SK-N-SH treated with all-trans-retinoic acid at 6 μM for 48 hours (cell line): ENCODE measurements at places on chromosomes 4 and X.

GRCh38 chrX:145041486-145041885 is 205.8 kb upstream of the SPANXN1 start:
- no peak for ATAC-seq

- no peak; the same call in 2 of the 3 replicates for ATAC-seq
Measured at GRCh38 chr4:180134091-180134866, 2108.9 kb upstream of the TENM3 start.

- ATAC-seq, result no peak
Measured at GRCh38 chr4:129446074-129446473, 350.1 kb downstream of the C4orf33 start.

DNA sequence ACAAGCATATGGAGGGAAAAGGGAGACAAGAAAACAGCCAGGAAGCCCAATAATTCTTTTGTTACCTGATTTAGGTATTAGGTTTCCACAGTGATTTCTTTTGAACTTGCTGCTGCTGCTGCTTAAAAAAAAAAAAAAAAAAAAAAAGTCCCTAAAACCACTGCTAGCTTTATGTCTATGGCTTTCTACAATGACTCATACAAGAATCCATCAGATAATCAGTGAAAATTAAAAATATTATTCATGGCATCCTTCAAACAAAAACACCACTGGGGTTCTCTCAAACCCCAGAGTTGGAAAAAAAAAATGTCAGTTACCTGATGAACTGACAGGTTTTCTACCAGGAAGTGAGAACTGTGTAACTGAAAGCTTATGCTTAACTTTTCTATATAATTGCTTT is 14.3 kb downstream of the EPHA5 start:
- no peak for ATAC-seq

DNA sequence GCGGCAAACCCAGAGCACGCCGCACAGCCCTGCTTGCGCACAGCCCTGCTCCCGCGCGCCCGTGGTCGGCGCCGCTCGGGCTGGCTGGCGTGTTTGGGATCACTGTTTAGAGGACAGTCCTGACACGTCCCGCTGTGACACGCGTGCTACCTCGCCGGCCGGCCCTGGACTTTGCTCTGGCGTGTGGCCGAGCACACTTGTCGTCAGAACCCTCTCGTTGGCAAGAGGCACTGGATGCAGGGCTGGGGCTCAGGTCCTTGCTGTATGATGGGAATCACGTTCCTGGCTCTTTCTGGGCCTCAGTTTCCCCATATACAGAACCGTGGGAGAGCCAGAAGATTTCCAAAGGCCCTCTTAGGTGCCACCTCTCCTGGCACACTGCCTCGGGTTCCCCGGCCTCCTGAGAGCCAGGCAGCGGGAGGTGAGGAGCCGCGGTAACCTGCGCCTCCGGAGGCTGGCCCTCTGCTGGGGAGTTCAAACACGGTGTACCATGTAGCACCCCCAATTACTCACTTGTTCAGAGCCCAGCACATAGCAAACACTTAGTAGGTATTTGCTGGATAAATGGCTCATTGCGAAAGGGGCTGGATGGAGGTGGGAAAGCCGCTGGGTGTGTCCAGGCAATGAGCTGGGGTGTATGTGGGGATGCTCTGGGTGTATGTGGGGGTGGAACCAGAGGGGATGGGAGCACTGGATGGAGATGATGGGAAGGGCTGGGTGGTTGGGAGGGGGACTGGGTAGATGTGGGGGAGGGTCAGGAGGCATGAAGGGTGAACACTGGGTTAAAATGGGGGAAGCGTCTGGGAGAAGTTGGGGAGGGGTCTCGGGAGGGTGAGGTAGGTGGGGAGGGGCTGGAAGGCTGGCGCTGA is 76.6 kb downstream of the HTRA3 start:
- ATAC-seq, result no peak
